Activated CD4-positive, alpha-beta T cell treated with anti-CD3 and anti-CD28 coated beads for 48 hours (primary cell): ENCODE measurements at places on chromosomes 4 and X.

DNA sequence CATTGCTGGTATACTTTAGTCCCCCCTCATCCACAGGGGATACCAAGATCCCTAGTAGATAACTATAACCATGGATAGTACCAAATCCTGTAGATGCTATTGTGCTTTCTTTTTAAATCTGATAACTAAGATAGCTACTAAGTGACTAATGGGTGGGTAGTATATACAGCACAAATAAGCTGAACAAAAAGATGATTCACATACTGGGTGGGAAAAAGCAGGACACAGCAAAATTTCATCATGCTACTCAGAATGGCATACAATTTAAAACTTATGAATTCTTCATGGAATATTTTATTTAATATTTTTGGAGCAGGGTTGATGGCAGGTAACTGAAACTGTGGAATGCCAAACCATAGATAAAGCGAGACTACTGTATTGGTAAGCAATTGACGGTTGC lies 161.6 kb downstream of the IL15 start:
- DNase-seq, result no peak

- DNase-seq, result no peak
These were observed 46.3 kb downstream of the TEX13B start for GRCh38 chrX:107935664-107936433.

DNA sequence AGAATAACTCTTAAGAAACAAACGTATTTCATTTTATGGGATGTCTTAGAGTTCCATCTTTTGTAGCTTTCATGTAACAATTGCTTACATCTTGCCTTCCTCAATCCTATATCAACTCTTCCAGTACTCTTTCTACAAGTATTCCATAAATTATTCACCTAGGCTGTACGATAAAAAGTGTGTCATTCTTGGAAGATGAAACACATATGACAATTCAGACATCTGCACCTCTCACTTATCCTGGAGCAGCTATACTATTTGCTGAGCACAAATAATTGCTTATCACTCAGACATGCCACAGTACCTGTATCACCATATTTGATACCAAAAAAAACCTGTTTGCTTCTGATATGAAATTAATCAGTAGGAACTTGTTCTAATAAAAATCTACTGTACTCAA lies 1.0 kb downstream of the POF1B start:
- DNase-seq, result no peak

DNA sequence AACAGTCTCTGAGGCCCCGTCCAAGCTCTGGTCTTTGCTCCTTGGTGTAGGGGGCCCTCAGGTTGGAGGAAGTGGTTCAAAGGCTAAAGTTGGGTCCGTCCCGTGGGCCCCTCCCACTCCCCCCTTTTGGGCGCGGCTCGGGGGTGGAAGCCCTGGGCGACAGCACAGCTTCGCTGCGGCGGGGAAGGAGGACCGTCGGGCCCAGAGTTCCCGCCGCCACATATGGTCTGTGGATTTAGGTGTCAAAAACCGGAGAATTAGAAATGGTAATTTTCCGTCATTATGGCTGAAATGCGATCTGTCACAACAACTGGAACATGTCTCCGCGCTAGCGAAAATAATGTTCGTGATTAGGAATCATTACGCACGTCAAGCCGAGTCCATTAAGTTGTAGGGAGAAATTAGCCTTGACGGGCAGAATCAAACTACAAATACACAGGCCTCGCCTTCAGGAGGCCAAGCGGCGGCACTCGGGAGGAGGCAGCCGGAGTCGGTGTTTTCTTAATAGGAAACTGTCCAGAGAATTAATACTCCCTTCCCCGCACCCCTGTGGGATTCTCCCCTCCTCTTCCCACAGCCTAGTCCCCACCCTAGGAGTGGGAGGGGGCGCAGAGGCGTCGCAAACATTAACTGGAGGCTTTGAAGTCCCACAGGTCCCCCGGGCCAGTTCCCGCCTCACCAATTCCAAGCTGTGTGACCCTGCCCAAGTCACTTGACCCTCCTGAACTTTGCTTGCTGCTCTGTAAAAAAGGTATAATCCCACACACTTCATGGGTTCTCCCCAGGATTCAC lies 15.0 kb downstream of the NKX3-2 start:
- DNase-seq, result no peak

DNA sequence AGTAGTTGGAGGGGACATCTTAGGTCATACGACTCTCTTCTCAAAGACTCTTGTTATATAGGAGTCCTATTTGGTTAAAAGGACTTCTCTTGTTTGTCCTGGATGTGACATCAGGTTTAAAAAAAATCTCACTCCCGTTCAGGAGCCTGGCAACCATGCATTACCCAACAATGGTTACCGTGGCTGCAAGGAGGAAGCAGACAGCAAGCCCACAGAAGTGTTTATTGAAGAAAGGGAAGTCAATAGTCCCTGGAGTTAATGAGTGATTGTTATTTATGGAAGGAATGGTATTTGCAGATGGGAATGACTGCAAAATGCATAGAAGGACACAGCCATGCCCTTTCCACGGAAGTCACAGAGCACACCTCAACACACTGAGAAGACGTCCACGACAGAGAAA lies 75.9 kb upstream of the ENPP6 start:
- no peak for DNase-seq

GRCh38 chr4:43680421-43680820 lies 768.2 kb downstream of the KCTD8 start:
- no peak for DNase-seq

GRCh38 chr4:16809943-16810342 lies 88.5 kb downstream of the LDB2 start:
- DNase-seq, result no peak

DNA sequence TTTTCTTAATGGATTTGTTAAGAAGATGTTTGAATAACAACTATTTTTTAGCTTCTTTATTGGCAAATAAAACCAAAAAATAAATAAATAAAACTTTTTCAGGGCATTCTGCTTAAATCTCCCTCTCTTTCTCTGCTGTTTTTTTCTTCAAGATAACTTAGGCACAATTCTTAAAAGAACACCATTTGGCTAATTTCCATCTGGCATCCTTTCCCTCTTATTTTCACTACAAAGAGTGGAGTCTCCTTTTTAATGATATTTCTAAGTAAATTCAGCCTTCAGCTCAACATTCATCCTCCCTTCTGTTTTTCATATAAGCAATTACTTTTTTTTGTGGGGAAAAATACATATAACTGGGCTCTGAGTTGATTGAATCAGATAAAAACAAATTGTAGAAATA lies 88.1 kb downstream of the PCDH7 start:
- DNase-seq, result no peak

DNA sequence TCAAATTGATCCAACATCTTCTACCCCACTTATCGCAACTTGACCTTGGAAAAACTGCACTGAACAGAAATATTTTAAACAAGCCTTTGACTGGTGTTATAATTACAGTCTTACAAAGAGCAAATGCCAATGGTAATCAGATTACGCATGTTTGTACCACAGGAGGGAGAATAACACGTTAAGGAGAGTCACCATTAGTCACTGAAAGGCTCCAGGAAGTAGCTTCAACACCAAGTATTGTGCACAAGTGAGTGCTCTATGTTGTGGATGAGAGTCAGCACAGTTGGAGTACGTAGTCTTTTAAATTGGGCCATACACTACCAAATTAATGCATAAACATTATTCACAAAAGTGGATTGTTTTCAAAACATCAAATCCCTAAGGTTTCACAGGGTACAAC lies 1081.5 kb upstream of the TENM3 start:
- no peak for DNase-seq

GRCh38 chr4:61785761-61786160 lies 585.6 kb downstream of the ADGRL3 start:
- DNase-seq, result no peak

DNA sequence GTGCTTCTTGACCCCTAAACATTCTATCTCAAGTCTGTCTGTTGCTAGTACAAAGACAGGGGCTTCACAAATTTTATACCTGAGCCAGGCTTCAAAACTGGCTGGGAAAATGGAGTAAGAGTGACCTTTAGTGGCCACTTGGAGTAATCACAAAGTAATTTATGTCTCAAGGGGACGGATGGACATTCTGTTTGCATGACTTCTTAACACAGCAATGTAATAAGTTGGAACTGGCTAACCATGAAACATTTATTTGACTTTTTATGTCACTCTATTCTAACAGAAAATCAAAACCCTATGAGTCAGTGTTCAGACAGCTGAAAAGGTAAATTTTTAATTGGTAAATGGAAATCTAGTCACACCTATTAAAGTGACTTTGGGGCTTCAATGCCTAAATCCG lies 600.6 kb downstream of the ANKRD50 start:
- DNase-seq, result no peak

GRCh38 chr4:59223292-59223941 lies 1976.7 kb upstream of the ADGRL3 start:
- no peak for DNase-seq

DNA sequence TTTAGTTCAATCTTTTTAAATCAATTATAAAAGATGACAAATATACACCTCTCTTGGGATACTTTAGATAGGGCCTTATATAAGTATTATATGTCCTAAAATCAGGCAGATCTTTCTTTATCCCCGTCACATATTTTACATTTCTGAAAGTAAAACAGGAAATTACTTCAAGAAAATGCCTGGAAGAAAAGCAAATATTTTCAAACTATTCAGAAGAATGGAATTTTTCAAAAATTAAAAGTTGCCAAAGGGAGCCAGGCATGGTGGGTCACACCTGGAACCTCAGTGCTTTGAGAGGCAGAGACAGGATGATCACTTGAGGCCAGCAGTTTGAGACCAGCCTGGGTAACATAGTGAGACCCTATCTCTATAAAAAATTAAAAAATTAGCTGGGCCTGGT lies 34.4 kb downstream of the MGARP start:
- DNase-seq, result no peak

DNA sequence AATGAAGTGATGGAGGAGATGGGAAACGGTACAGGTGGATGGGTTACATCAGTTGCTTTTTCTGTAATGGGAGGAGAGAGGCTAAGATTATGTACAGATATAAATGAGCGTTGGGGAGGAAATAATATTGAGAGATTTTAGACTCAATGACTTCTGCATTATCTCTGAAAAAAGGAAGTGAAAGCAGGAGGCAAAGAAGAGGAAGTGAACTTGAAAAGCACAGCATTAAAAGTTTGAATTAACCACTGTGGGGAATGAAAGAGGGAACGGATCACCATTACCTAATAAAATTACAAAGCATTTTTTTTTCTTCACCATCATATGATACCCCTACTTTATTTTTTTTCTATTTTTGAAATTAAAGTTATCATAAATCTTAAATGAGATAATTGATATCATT lies 1025.5 kb downstream of the RPA4 start:
- DNase-seq, result no peak

DNA sequence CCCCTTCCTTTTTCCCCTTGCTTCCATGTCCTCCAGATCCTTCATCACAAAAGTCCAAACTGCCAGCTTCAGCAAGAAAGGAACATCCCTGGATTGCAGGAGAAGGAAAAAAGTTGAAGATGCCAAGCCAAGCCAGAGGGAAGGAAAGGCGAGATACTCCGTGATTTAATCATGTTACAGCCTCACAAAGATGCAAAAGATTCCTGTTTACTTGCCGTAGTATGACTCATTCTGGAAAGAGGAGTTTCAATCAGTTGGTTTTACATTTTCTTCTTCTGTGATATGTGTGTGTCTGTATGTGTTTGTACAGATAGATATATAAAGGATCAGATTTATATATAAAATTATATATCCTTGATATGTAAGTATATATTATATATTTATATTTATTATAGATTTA lies 69.3 kb downstream of the BTC start:
- DNase-seq, result no peak

GRCh38 chrX:105829011-105829410 lies 6.7 kb downstream of the NRK start:
- DNase-seq, result no peak

DNA sequence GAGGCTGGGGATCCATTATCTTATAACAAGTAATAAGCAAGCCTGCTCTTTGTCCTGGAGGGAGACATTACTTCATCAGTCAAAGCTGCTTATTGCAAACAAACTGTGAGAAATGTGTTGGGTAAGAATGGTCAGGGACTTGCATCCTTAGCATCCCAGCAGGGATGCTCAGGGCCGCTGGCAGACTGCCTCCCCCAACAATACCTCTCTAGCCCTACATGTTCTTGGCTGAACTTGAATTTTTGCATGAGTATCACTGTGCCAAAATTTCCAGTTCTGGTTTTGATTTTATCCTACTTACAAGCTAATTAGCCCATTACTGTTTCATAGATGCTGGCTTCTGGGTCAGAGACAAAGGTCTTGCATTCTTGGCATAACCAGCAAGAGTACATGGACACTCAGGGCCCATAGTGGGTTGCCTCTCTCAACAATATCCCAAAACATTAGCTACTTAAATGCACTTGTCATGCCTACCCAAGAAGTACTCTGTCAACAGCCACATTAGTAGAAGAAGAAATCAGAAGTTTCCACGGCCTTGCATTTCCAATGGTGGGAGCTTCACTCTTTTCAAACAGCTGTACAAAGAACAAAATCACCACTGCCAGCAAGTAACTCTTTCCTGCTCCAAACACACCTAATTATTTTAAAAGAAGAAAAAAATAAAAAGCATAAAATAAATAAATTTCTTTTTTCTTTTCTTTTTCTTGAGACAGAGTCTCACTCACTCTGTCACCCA lies 41.9 kb upstream of the NEUROG2 start:
- DNase-seq, result no peak

DNA sequence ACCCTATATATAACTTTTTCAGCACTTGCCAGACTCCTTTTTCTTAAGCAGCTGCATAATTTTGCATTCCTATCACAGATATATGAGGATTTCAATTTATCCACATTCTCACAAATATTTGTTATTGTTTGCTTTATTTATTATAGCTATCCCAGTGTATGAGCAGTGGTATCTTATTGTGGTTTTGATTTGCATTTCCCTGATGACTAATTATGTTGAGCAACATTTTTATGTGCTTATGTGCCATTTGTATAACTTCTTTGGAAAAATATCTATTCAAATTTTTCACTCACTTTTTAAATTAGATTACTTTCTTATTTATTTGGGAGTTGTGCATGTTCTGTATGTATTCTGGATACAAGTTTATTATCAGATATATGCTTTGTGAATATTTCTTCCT lies 361.9 kb downstream of the KCTD8 start:
- no peak for DNase-seq

DNA sequence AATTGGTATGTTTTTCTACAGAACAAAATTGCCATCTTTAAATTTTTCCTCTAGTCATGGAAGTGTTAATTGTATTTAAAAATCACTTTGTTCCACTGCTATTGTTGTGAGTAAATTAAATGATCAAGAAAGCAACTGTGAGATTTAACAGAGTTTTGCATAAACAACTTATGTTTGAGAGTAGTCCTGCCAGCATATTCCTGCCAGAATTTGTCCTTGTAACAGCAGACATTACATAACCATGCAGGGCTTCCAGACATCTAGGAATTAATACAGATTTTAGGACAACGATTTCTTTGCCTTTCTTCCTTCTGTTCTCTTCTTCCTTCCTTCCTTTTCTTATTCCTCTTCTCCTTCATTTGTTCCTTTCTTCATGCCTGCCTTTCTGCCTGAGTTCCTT lies 125.5 kb downstream of the HTR2C start:
- DNase-seq, result no peak

- DNase-seq, result peak; percentile 56
These were observed 54.5 kb upstream of the CHRNA9 start for GRCh38 chr4:40280586-40280985.

- no peak for DNase-seq
These were observed 37.9 kb upstream of the PAPSS1 start for GRCh38 chr4:107757864-107758476.

GRCh38 chr4:2297606-2298531 lies 36.0 kb upstream of the MXD4 start:
- peak; percentile 19 for DNase-seq
